ENCODE measurements at places on chromosomes 1 and 21.

- DNase-seq, result no peak
- H3K4me3 ChIP-seq, result no peak overlapping the region
- H3K36me3 ChIP-seq, result no peaks in the 10 kb centered on the region
- H3K27ac ChIP-seq, result no peak overlapping the region
Observed at GRCh38 chr1:13538832-13539231, 25.0 kb upstream of the LRRC38 start.

DNA sequence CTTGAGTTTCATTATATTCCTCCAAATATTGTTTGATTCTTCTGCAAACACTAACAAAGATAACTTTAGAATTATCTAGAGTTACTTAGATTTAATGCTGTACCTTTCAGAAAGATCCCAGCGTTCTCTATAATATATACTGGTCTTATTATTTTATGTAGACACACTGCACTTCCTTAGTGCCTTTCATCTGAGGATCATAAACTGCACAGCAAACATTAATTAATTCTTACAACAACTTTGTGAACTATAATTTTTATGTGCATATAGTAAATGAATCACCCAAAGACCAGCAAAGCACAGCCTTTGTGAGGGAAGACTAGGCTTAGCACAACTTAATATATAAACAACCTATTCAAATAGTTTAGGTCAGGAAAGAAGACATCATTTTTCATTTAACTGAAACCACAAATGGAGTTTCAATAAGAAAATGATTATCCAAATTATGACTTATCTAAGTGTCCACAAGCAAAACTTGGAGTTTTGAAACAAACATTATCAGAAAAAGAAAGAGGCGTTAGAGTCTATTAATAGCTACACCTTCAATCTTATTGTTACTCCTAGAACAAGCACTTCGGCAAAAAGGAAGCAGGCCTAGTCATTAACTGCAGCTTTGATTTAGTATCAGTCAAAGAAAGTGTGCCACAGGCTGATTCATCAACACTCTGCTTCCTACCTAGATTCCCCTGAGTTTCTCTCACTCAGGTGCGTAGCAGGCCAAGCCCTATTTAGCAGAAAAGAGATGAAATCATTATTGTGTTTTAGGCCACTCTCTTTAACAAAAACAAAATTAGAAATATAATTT lies 22.5 kb upstream of the RC3H1 start:
- DNase-seq, result no peak
- H3K27ac ChIP-seq, result no peak overlapping the region

DNA sequence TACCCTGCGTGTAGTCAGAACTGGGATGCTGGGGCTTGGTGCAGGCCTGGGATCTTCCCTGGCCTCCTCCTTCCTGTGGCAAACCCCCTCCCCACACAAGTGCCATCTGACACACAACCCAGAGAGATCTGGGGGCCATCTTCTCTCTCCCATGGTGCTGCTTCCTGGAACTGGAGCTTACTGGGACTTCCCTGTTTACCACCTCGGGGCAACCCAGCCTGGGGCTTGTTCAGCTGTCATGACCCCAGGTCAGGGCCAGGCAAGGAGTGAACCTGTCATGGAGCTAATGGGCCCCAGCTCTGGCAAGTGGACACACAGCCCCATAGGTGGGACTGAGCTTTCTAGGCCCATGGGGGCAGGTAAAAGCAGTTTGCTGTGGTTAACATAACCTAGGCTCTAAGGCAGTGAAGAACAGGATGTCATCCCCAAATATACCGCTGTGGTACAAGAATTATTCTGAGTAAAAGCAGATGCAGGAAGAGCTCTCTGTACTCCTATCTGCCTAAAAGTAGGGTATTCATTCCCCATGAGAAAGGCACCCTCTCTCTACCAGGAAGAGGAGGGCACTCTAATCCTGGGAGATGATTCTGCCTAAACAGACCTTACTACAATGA lies 2.4 kb downstream of the TRIM11 start:
- H3K27me3 ChIP-seq, result no peaks in the 10 kb centered on the region
- H3K4me3 ChIP-seq, result no peak overlapping the region
- no peak overlapping the region for H3K27ac ChIP-seq

DNA sequence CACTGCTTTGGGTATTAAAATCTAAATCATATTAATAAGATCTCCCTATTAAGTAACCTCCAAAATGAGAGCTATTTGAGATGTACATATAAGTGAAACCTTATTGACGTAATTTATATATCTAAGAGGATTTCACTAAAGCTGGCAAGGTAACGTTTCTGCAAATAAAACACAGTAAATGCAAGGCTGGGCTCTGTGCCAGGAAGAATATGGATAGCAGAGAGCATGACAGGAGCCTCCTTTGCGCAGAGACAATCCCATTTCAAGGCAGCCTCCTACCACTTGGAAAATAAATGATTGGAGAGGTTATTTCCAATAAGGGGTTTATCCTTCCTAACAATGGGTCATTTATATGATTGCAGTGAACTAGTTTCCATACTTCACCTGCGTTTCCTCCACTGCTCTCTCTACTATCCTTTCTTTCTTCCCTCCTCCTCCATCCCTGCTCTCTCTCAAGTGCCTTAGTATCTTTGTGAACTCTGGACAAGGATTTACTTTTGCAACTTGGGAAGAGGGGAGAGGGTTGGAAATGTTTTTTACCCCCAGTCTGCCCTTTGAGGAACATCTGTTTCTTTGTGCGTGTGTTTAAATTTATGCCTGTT lies 3.0 kb upstream of the NFIA start:
- H3K27ac ChIP-seq, result peak overlapping the region; percentile 98
- DNase-seq, result no peak
- H3K4me3 ChIP-seq, result no peak overlapping the region
- H3K36me3 ChIP-seq, result no peaks in the 10 kb centered on the region

- H3K36me3 ChIP-seq, result no peaks in the 10 kb centered on the region
- DNase-seq, result no peak
- no peak overlapping the region for H3K4me3 ChIP-seq
Observed at GRCh38 chr1:5999711-6000443, 7.7 kb upstream of the NPHP4 start.

DNA sequence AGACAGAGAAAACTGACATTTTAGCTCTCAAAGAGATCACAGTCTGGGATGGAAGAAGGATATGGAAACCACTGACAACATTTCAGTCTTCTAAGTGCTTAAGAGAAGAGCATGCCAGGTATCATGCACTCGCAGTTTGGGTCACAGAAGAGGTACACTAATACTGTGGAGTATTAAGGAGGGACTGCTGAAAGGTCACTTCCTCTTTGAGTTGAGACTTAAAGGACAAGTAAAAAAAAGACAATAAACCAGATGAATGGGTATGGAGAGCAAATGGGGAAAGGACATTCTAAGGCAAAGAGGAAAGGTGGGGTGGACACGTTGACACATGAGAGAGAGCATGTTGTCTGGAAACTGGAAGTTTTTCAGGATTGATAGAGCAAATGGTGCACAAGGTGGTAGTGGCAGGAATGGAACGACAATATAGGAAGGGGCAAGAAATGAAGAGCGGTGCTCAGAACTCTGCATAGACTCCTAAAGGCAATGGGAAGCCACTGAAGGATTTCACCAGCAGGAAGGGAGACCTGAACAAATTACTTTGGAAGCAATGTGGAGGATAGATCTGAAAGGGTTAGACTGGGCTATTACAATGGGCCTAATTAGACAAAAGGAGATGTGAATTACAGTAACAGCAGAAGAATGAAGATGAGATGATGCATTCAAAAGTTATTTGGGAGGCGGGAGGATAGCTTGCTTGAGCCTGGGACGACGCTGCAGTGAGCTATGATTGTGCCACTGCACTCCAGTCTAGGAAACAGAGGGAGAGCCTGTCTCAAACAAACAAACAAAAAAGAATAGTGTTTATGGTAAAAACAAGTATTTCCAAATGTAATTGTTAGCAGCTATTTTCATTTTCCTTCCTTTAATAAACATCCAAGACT lies 11.1 kb downstream of the DIPK1A start:
- H3K4me3 ChIP-seq, result no peak overlapping the region
- H3K27me3 ChIP-seq, result no peaks in the 10 kb centered on the region
- peaks cover 21% of the 10 kb centered on the region for H3K4me1 ChIP-seq

DNA sequence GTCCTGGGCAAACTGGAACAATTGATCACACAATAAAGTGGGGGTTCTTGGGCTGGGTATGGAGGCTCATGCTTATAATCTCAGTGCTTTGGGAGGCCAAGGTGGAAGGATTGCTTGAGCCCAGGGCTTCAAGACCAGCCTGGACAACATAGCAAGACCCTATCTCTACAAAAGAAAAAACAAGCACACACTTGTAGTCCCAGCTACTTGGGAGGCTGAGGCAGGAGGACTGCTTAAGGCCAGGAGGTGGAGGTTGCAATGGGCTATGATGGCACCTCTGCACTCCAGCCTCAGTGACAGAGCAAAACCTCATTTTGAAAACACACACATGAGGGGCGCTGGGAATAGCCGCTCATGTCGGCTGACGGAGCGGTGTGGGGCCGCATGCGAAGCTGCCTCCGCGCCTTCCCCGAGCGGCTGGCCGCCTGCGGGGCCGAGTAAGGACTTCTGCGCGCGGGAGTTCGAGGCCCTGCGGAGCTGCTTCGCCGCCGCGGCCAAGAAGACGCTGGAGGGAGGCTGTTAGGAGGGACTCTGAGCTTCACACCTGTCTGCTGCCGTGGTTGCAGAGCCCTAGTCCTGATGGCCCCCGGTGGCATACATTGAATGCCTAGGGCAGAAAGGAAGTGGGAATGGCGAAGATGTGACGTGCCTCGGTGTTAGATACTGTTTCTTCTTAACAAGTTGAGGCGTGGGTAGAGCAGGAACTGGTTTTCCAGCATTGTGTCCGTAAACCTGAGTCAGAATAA lies 59.5 kb downstream of the ACBD3 start:
- H3K36me3 ChIP-seq, result no peaks in the 10 kb centered on the region
- H3K4me3 ChIP-seq, result no peak overlapping the region
- H3K27ac ChIP-seq, result no peak overlapping the region
- H3K4me1 ChIP-seq, result no peaks in the 10 kb centered on the region

DNA sequence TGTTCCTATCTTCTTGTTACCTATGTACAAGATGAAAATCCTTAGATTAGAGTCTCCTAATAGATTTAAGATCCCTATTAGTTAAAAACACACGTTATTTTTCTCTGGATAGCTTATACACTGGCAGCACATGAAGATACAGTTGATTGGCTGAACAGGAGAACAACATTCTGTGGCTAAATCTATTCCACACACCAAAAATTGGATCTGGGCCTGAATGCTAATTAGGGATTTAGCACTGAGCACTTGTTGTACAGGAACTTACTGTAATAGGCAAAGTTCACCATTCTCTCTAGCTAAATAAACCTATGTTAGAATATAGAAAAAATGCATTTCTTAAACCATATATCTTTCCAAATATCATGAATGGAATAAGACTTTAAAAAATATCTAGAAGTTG lies 117.1 kb upstream of the PTGFR start:
- H3K27me3 ChIP-seq, result no peaks in the 10 kb centered on the region
- H3K36me3 ChIP-seq, result no peaks in the 10 kb centered on the region
- no peak for DNase-seq

DNA sequence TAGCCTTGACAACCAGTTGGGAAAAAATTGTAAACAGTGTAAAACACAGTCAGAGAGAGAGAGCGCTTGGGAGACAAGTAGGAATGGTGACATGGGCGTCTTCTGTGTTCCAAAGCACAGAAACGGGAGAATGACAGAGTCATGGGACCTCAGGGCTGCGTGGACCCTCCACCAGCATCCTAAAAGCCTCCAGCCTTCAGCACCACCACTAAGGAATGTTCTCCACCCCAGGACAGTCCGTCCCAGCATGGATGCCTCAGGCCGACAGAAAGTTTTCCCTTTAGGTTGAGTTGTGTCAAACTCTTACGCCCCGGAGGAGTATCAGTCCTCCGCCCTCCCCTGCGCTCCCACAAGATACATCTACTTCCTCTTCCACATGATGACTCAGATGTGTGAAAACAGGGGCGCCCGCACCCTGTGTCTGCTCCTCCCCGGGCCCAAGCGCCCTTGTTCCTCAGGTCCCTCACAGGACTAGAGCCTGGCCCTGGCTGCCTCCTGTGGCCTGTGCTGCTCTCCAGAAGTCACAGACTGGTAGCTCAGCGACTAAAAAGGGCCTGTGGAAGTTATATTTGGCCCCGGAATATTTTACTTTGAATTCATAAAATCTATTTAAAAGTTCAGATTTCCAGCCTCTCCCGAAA lies 63.9 kb upstream of the EFHD2 start:
- no peak overlapping the region for H3K27ac ChIP-seq
- H3K4me3 ChIP-seq, result no peak overlapping the region

GRCh38 chr1:98940722-98941079 lies 64.0 kb downstream of the PLPPR5 start:
- H3K36me3 ChIP-seq, result no peaks in the 10 kb centered on the region
- no peak for DNase-seq
- H3K4me3 ChIP-seq, result no peak overlapping the region
- H3K27ac ChIP-seq, result no peak overlapping the region
- H3K27me3 ChIP-seq, result no peaks in the 10 kb centered on the region

GRCh38 chr21:27677546-27677945 lies 710.7 kb upstream of the ADAMTS5 start:
- H3K27ac ChIP-seq, result no peak overlapping the region
- H3K4me1 ChIP-seq, result no peaks in the 10 kb centered on the region
- no peak overlapping the region for H3K4me3 ChIP-seq
- no peaks in the 10 kb centered on the region for H3K36me3 ChIP-seq
- DNase-seq, result no peak

DNA sequence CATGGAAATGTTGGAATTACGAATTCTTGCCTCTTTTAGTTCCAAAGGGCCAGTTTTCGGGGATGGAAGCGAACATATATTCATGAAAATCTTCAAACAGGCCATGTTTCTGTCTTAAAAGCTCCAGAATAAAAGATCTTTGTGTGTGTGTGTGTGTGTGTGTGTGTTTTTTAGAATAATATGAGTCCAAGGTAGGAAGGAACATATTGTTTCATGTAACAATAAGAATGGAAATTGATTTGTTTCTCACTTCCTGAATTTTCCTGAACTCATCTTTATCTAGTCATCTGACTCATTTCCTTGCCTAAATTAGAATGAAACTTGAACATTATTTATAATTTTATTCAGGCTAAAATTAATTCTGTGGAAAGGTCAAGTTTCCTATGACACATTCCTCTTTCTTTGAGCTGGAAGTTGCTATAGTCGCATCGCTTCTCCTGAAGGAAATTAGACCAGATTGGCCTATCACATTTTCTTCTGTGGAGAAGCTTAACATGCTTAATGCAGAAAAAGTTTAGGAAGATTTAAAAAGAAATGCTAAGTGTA lies 805.1 kb upstream of the ADAMTS5 start:
- H3K36me3 ChIP-seq, result no peaks in the 10 kb centered on the region
- H3K4me3 ChIP-seq, result no peak overlapping the region
- H3K27ac ChIP-seq, result no peak overlapping the region
- H3K27me3 ChIP-seq, result no peaks in the 10 kb centered on the region
- no peaks in the 10 kb centered on the region for H3K4me1 ChIP-seq
- DNase-seq, result no peak

All from right atrium auricular region (tissue), 2 donors.